ENCODE measurements at places on chromosomes 5 and 9.

GRCh38 chr5:177609076-177610059 is 9.4 kb downstream of the B4GALT7 start:
- no peak for DNase-seq

- peak; percentile 57 for DNase-seq
Observed at GRCh38 chr9:117704024-117704575, at the start of gene TLR4. TSS of gene TLR4 (plus strand) at chr9:117704403. CDS start at chr9:117704473, 70 bp downstream.

DNA sequence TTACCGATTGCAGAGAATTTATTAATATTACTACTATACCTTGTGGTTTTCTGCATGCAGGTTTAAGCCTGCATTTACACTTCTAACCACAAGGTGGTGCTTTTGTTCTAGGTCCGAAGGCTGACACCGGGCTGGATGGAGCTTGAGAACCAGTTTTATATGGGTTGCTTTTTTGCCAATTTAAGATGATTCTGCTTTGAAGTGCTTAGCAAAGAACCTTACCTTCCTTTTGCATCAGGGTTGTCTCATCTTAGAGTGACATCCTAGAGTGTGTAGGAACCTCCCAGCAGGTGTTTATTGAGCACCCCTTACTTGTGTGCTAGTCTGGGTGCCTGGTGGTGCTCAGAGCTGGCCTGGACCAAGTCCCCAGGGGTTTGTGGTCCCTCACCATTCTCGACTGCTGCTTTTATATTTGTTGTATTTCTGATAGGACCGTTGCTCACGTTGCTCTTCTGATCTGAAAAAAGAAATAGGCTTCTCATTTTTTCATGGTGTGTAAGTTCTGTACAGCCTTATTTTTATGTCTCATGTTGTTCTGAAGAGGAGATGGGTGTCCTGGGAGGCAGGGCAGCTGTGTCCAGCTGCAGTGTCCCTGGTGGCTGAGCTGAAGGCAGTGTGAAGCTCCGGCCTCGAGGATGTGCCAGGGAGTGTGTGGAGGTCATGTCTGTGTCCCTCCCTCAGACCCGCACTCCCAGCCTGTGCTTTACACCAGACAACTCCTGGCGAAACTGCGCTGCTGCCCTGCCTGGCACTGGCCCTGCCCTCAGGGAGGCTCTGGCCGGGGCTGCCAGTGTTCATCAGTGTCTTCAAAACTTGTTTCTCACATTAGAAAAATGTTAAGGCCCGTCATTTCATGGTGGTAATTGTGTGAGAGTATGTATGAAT is 54.3 kb downstream of the EHMT1 start:
- DNase-seq: peak; percentile 42

GRCh38 chr5:57067597-57067924 is 106.3 kb upstream of the GPBP1 start:
- no peak for DNase-seq

DNA sequence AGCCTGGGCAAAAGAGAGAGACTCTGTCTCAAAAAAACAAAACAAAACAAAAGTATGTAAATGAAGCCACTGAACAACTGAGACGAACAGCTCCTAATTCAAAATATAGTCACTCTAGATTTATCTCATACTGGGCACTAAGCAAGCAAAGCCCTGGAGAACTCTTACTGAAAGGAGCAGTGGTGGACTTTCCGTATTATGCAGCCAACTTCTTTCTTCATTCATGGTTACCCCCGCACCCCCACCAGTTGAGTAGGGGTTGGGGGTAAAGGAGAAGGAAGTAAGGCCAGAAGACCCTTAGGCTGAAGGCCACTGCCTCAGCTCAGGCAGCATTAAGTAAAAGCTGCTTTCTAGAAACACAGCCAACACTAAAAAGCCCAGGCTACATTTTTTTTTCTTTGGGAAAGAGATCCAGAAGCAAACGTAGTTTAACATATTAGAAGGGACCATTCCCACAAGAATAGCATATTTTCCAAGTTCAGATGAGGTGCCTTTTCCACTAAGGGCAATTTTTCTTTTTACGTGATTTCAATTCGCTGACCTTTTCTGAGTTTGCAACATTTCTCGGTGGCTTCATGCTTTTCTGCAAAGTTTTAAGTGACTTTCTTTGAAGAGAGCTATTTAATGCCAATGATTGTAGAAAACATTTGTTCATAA is 55.3 kb downstream of the MAPKAP1 start:
- DNase-seq: no peak

- DNase-seq: no peak
Observed at GRCh38 chr9:34001298-34001697, 47.4 kb downstream of the UBAP2 start.

- no peak for DNase-seq
Observed at GRCh38 chr5:66708368-66708767, 112.2 kb downstream of the MAST4 start.
